NCI-H2227 treated with DMSO at 0.1 percent for 48 hours (cell line): ENCODE measurements at places on chromosomes 4 and X.
A peak's percentile ranks its signal among the peaks of the same experiment; 100 is the strongest.

GRCh38 chr4:120873554-120873953, 49.0 kb downstream of the PRDM5 start:
- no peak for DNase-seq

- no peak for DNase-seq
Observed at GRCh38 chrX:6694977-6695376, 160.1 kb upstream of the VCX3A start.

GRCh38 chr4:111934314-111934713, 210.9 kb upstream of the FAM241A start:
- no peak for DNase-seq

- no peak for DNase-seq
Observed at GRCh38 chrX:13288671-13289070, 31.2 kb downstream of the ATXN3L start.

GRCh38 chr4:74423104-74423503, 21.8 kb upstream of the AREG start:
- no peak for DNase-seq

GRCh38 chrX:135382260-135382659, 39.5 kb upstream of the SMIM10L2A start:
- DNase-seq, result no peak

GRCh38 chrX:150889131-150889530, 9.3 kb downstream of the CD99L2 start:
- no peak for DNase-seq

DNA sequence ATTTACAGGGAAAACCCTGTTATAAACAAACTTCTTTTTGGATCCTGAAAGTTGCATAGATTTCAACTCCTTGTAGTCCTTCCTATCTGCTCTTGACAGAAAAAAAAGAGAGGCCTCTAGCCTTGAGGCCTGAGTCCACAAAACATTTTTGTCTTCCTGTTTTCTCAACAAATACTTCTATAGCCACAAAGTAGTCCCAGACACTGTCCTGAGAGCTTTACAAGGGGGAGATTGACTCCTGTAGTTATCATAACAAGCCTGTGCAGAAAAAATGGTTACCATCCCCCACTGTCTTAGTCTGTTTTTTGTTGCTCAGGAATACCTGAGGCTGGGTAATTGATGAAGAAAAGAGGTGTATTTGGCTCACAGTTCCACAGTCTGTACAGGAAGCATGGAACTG, 35.2 kb downstream of the PCDH7 start:
- DNase-seq, result no peak

GRCh38 chrX:136629084-136629750, 18.7 kb upstream of the CD40LG start:
- DNase-seq, result no peak

DNA sequence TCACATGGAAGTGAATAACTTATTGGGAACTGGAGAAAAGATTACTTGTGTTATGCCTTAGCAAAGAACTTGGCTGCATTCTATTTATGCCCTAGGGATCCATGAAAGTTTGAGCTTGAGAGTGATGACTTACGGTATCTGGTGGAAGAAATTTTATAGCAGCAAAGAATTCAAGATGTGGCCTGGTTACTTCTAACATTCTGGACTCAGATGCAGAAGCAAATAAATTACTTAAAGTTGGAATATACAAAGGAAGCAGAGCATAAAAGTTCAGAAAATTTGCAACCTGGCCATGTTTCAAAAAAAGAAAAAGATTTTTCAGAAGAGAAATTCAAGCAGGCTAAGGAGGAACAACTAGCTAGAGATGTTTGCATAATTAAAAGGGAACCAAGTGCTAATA, 252.3 kb upstream of the WDFY3 start:
- DNase-seq, result no peak

DNA sequence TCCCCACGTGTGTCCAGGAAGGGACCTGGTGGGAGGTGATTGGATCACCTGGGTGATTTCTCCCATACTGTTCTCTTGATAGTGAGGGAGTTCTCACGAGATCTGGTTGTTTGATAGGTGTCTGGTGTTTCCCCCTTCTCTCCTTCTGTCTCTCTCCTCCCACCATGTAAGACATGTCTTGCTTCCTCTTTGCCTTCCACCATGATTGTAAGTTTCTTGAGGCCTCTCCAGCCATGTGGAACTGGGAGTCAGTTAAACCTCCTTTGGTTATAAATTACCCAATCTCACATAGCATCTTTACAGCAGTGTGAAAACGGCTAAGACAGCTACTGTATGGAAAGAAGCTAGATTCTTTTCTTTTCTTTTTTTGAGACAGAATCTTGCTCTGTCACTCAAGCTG, 21.6 kb upstream of the FGG start:
- DNase-seq, result no peak

DNA sequence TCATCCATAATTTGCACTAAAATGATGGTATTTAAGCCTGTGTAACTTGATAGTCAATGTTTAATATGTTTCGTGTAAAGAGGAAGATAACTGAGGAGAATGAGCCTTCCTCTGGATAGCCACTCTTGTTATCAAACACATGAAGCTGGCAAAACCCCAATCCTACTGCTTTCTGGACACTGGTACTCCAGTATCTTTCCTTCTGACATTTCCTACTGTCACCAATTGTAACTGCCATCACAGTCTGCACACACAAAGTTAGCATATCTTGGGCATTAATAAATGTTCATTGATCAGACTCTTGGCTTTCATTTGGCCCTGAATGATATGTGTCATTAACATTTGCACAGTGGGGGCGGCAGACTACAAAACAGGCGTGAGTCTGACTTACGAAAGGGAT, 419.1 kb downstream of the TMA16 start:
- DNase-seq, result no peak

GRCh38 chr4:182521011-182521410, 277.8 kb downstream of the TENM3 start:
- DNase-seq, result no peak

DNA sequence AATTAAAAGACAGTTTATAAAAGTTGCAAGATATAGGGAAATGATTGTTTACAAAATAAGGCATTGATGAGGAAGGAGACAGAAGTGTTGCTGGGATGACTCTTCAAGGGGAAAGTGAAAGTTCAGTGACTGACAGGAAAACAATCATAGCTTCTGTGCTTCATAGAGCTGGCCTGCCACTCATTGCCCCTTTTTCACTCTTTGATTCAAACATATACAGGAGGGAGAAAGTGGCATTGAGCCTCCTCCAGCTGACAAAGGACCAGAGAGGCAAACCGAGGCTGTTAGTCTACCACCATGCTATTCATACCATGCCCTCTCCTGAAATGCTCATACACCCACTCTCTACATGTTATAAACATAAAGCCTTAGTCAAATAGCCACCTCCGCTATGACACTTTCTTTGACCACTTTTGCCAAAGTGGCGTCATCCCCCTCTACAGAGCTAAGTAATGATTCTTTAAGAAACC, 79.2 kb upstream of the ATOH1 start:
- no peak for DNase-seq

- no peak for DNase-seq
Observed at GRCh38 chr4:138788267-138788790, 227.3 kb upstream of the NOCT start.

DNA sequence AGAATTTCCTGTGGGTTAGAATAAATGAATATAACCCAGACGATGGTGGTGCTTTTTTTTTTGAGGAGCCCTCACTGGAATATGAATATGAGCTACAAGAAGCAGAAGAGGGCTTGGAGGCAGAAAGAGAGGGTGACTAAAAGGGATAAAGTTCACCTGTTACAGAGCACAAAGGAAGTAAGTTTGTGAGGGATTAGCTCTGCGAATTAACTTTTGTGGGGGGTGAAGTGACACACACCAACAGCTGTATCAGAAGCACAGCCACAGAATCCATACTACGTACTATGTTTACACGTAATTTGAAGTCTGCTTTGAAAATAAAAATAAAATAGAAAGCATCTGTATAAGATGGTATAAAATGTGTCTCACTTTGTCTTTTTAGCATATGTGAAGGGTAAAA, 963.6 kb upstream of the DIAPH2 start:
- no peak for DNase-seq

- DNase-seq, result no peak
Observed at GRCh38 chr4:108320061-108320460, 151.3 kb upstream of the LEF1 start.

- DNase-seq, result no peak
Observed at GRCh38 chr4:73181231-73181630, 77.4 kb downstream of the ANKRD17 start.

GRCh38 chrX:47061238-47061919, 16.9 kb upstream of the RGN start:
- DNase-seq, result no peak

DNA sequence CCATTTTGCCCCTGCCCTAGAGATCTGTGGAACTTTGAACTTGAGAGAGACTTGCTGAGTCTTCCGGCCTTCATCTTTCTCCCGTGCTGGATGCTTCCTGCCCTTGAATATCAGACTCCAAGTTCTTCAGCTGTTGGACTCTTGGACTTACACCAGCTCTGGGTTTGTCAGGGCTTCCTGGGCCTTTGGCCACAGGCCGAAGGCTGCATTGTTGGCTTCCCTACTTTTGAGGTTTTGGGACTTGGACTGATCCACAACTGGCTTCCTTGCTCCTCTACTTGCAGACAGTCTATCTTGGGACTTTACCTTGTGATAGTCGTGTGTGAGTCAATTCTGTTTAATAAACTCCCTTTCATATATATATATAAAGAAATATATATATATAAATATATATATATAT, 1071.0 kb downstream of the ADGRL3 start:
- no peak for DNase-seq

GRCh38 chr4:177680308-177680707, 238.1 kb upstream of the AGA start:
- DNase-seq, result no peak

DNA sequence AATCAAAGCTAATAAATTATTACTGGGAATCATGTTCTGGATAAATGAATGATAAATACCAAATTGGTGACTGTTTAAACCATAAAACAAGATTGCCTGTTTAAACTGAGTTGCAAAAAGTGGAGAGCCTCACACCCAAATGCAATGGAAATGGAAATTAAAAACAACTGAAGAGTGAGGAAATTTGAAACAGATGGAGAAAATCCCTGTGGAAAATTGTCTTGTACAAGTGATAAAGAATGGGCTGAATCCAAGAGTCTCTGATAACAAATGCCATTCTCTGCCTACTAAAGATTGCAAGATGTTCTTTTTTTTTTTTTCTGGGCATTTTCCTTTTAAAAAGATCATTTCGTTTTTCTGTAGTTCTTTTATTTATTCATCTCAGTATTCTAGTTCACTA, 426.3 kb downstream of the NLGN4X start:
- DNase-seq, result no peak

- no peak for DNase-seq
Observed at GRCh38 chr4:59945277-59945676, 1254.8 kb upstream of the ADGRL3 start.

- no peak for DNase-seq
Observed at GRCh38 chrX:155314260-155314659, 20.2 kb downstream of the CLIC2 start.

GRCh38 chr4:170106900-170107299, 17.1 kb upstream of the AADAT start:
- no peak for DNase-seq

GRCh38 chr4:10466161-10466560, 8.9 kb upstream of the ZNF518B start:
- no peak for DNase-seq

DNA sequence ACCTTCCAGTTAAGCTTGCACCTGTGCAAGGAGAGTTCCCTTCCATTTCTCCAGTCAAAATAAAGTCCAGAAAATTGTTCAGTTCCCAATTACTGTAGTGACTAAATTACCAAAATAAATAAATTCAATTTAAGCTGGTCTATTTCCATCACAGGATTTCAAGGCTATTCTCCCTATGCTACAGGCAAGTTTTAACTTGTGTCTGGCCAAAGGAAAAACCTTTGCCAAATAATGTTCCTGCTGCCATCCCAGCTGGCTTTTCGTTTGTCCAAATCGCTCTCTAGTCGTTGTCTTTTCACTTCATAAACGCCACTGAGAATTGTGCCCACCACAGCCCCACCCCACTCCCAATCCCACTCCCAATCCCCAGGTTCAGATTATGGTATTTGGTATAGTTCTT, 2.4 kb downstream of the KCTD8 start:
- no peak for DNase-seq

DNA sequence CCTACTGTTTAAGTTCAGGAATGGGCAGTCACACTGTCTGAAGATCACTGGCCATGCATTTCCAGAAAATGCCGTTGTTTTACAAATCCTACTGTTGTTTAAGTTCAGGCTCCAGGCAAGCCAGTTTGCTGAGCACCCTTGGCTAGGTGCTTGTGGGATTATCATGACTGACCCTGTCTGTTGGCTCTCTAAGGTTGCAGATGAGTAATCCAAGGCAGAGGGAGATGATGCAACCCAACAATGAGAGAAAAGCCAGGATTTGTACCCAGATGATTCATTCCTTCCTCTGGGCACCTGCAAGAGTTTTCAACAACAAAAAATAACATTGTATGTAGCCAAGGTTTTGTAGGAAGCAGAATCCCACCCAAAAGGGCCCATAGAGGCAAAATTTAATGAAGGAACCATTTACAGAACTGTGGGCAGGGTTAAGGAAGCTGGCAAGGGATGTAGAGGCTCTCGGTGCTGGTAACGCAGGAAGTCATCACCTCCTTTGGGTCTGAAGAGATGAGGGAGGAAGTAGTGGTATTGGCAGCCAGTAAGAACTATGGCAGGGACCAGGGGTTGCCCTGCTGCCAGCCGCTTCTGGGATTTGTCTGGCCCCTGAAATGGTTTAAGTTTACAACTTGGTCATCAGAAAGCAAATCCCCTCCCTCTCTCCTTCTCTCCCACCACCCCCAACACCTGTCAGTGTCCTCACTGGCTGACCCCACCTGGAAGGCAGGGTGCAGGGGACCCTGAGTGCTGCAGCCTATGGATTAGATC, 54.8 kb downstream of the MSX1 start:
- DNase-seq, result no peak

GRCh38 chr4:165379678-165380064, 863 bp downstream of the CPE start:
- DNase-seq, result peak; percentile 48

DNA sequence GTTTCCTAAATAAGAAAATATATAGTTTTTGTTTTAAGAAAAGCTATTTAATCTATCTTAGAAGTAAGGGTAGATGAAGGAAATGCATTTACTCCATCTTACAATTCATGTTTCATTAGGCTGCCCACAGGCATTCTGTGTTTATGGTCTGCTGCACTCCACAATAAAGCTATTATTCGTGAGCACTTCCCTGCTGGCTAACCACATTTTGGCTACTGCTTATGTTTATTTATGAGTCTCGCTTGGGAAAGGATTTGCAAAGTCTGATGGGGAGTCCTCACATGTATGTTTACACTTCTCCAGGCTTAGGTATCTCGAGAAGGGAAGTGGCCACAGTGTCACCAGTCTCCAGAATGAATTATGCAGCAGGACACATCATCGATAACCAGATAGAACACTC, 260.8 kb upstream of the VCX start:
- DNase-seq, result no peak

GRCh38 chrX:131747173-131747572, 203.3 kb downstream of the OR13H1 start:
- DNase-seq, result peak; percentile 76

DNA sequence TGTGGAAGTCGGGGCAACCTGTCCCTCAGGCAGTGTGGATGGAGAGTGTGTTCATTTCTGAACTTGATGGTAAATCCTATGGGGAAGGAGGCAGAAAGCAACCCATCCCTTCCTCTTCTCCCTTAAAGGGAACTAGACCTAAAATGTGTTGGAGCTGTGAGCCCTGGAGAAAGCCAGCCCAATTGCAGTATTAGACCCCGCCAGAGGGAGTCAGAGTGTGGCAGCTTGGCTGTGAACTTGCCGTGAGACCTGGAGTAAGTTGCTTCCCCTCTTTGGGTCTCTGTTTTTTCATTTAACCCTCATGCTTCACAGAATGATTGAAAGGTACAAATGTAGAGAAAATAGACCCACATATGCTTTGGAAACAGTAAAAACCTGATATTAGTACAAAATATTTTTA, 108.7 kb upstream of the PAK3 start:
- DNase-seq, result no peak
